ENCODE measurements at places on chromosomes 16 and 17.

DNA sequence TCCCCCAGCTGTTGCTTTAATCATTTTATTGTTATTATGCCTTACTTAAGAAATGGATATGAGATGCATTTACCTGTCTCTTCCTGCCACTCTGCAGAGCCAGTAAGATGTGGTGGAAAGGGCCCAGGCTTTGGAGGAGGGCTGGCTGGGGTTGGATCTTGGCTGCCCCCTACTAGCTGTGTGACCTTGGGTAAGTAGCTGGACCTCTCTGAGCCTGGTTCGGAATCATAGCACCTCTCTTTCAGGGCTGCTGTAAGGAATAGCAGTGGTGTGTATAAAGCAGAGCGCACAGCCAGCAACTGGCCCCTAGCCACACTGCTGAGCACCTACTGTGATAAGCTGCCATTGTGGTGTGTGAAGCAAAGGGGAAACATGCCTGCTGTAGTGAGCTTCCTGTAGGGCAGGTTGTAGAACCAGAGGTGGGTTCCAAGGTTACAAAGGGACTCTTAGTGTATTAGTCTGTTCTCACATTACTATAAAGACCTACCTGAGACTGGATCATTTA, 23.9 kb downstream of the MAPT start:
- DNase-seq = no peak

GRCh38 chr17:79795795-79796443, 958 bp downstream of the CBX8 start:
- DNase-seq = no peak

DNA sequence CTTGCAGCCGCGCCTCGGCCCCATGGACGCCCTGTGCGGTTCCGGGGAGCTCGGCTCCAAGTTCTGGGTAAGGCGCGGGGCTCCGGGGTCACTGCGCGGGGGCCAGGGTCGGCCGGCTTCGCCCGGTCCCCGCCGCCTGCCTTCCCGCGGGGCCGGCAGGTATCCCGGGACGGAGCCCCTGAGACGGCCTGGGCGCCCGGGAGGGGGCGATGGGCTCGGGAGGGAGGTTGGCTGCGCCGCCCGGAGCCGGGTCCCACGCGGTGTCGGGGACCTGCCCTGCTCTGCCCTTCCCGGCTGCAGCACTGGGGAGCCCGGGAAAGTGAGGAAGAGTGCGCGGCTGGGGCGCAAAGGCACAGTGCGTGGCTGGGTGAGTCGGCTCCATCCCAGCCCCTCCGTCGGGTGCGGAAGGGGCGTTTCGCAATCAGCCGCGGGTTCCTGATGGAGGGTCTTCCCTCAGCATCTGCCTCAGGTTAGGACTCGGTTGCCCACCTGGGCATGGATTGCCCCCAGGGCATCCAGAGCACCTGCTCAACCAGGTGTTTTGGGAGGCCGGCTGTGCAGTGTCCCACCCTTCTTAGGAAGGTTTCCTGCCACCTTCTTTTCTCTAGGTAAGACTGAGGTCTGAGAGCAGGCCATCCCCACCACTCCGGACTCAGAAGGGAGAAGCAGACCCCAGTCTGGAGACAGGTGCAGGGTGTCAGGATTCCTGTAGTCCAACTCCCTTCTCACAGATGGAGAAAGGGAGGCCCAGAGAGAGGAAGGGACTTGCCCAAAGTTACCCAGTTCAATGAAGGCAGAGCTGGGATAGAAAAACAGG, 442 bp downstream of the ABCC3 start:
- DNase-seq = no peak

DNA sequence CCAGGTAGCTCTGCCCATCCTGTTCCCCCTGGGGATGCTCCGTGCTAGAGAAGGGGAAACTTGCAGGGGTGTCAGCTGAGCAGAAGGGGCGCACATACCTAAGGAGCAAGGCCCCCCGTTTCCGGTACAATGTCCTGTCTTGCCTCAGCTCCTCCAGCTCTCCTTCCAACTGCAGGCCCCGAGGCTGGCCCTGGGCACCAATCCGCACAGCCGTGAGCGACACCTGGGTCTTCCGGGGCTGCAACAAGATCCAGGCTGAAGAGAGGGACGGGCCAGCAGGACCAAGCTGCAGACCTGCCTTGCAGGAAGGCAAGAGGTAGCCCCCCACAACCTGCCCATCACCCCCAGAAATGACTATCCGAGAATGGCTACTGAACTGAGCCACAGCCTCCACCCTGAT, 102.6 kb downstream of the RMI2 start:
- DNase-seq = no peak

DNA sequence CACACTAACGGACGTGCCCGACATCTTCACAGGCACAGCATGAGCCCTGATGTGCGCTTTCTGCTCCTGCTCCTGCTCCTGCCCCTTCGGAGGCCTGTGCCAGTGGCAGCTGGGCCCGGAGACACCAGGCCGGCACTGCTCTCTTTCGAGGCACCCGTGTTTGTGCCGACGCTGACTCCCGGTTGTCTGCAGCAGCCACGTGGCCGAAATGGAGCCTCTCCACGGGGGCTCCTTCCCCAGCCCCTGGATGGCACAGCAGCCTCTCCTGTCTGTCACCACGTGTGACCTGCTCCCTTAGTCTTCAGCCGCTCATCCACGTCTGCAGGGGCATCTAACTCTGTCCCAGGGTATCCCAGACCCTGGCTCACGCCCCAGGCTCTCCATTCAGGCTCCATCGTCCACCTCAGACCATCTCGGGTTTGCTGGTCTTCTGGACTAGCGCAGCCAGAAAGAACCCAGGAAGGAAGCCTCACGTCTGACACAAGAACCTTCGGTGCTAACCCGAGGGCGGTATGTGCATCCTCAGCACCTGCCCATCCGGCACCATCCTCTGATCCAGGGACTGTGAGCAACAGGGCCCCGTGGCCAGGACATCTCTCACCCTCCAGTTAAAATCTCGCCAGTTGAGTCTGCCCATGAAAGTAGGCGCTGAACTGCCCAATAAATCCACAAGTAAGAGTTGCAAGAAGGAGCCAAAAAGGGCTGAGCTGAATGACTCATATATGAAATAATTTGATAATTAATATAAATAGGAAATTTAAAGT, 4.2 kb upstream of the RPH3AL start:
- DNase-seq = no peak

DNA sequence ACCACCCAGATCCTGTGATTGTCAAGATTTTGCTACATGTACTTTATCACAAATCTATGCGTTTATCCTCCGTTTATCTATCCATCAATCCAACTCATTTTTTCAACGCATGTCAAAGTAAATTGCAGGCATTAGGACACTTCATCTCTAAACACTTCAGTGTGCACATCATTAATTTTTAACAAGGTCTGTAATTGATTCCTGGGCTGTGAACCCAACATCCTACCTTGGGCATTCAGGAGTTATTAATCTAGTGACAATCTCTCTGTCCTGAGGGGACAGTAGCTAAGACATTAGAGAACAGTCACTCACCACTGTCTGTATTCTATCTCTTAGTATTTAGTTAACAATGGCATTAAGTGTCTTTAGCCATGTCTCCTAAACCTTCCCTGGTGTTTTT, 264.7 kb downstream of the SOX9 start:
- no peak for DNase-seq

GRCh38 chr16:56669005-56669839, at the start of gene MT1H:
Gene MT1H (plus strand): TSS chr16:56669814. CDS start chr16:56669885, 71 bp downstream.
- no peak for DNase-seq

DNA sequence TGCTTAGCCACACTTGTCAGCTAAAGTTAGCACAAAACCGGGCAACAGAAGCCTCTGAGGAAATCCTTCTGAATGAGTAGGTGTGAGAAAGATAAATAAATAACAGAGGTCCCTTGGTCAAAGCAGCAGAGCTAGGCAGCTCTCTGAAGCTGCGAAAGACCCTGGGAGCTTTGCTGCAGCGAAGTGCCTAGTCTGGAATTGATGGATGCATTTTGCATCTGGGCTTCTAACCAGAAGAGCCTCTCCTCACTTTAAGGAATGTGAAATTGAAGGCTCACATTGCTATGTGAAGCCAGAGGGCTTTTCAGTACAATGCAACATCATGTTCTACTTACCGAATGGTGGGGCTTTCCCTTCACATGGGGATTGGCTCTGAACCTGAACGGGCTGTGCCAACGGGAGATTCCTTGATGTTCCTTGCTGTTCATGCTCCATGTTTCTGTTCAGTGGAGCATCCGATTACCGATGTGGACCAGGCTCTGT, 274.6 kb downstream of the HS3ST3B1 start:
- no peak for DNase-seq

- DNase-seq = no peak
These were observed 41.1 kb upstream of the FAAP100 start for GRCh38 chr17:81593105-81593871.

DNA sequence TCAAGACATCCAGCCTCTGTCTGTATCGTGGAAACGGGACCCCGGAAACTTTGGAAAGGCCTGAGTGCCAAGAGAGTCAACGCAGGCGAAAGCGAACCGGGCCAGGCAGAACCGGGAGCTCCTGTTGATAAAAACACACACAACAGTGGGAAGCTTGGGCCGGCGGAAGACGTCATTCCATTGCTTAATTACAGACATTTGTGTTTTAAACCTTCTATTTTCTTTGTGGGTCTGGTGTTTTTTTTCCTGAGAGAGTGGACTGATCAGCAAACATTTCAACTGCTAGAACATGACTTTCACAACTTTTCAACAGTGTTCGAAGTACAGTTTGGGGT, 878 bp upstream of the RNF157 start:
- DNase-seq = no peak

DNA sequence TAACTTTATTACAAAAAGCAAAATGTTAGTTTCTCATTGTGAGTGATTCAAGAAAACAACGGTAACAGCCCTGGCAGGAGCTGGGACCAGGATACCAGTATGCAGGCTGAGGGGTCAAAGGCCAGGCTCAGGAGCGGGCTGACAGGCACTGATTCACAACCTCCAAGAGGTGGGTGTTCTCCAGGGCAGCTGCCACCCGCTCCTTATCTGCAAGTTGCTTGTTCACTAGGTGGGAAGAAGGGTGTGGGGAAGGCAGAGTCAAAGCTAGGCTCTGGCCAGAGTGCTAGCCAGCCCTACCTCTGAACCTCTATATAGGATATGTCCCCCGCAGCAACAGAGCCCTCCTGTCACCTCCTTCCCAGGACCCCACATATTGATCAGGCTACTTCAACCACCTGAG, 2.1 kb downstream of the CIAO2B start:
- no peak for DNase-seq

All from MG63 (cell line).